ENCODE measurements at places on chromosomes 2 and 18. TPM values are rescaled to one million over a fixed set of nuclear protein-coding genes. Genes with fewer than 3 reads are reported as not detected.

CIDEA gene
- total RNA-seq = not detected

GEN1 gene
- total RNA-seq = 44.0 TPM

SERPINB4 gene
- total RNA-seq = not detected

UGT1A6 gene
- not detected for total RNA-seq

DPYSL5 gene
- total RNA-seq = not detected

RTP5 gene
- not detected for total RNA-seq

TSPYL6 gene
- total RNA-seq = not detected

CCDC150 gene
- total RNA-seq = 17.3 TPM

EGR4 gene
- total RNA-seq = not detected

PTPRN gene
- total RNA-seq = not detected

FAM237A gene
- total RNA-seq = not detected

CCBE1 gene
- total RNA-seq = not detected

BIN1 gene
- 127 TPM for total RNA-seq

PLCL1 gene
- 0.18 TPM for total RNA-seq

METTL4 gene
- total RNA-seq = 22.2 TPM

CPLX4 gene
- not detected for total RNA-seq

GPR75 gene
- 2.8 TPM for total RNA-seq

CABYR gene
- total RNA-seq = 1.1 TPM

MSTN gene
- total RNA-seq = not detected

CCDC74B gene
- 3.2 TPM for total RNA-seq

CLEC4F gene
- total RNA-seq = not detected

SULT1C2 gene
- not detected for total RNA-seq

SNORC gene
- total RNA-seq = 2.2 TPM

EVX2 gene
- total RNA-seq = not detected

GRHL1 gene
- 0.57 TPM for total RNA-seq

LMAN1 gene
- 57.2 TPM for total RNA-seq

CCDC102B gene
- total RNA-seq = 0.95 TPM

TEKT4 gene
- total RNA-seq = not detected

PCARE gene
- total RNA-seq = not detected

LTBP1 gene
- 0.24 TPM for total RNA-seq
